HFFc6 (cell line): ENCODE measurements at places on chromosomes 3 and 15. TPM values are rescaled to one million over a fixed set of nuclear protein-coding genes. Genes with fewer than 3 reads are reported as not detected.

Gene PLSCR4
- 7.9 to 9.2 TPM (median 8.8 TPM) in 3 replicates for total RNA-seq

Gene EBLN2
- total RNA-seq: 1.3 to 1.8 TPM (median 1.5 TPM) in 3 replicates

Gene EPHA6
- total RNA-seq: not detected in 3 replicates

Gene ANKUB1
- total RNA-seq: not detected in 3 replicates

Gene MON1A
- 14.0 to 20.5 TPM (median 15.5 TPM) in 3 replicates for total RNA-seq

Gene GOLGA8G
- not detected in 3 replicates for total RNA-seq

Gene ZDHHC23
- total RNA-seq: 5.2 to 7.0 TPM (median 6.5 TPM) in 3 replicates

Gene LRRC3B
- not detected in 3 replicates for total RNA-seq

Gene DZIP3
- total RNA-seq: 6.8 to 12.0 TPM (median 9.0 TPM) in 3 replicates

Gene AADACL2
- not detected in 3 replicates for total RNA-seq

Gene TTC14
- 23.1 to 26.6 TPM (median 25.7 TPM) in 3 replicates for total RNA-seq

Gene SCN5A
- total RNA-seq: 0.02 TPM in 1 of 3 replicates, not detected in the others

Gene DMXL2
- 9.5 to 12.2 TPM (median 10.5 TPM) in 3 replicates for total RNA-seq

Gene GOLGA8Q
- not detected in 3 replicates for total RNA-seq

Gene TLR9
- not detected in 3 replicates for total RNA-seq

Gene CPNE9
- not detected in 3 replicates for total RNA-seq

Gene KBTBD13
- not detected in 3 replicates for total RNA-seq

Gene RLBP1
- not detected in 2 replicates for total RNA-seq

Gene TMEM108
- total RNA-seq: not detected in 2 replicates

Gene ERICH6
- total RNA-seq: 0.55 TPM in 1 of 3 replicates, not detected in the others

Gene PHLDB2
- total RNA-seq: 37.8 to 54.3 TPM (median 52.5 TPM) in 3 replicates

Gene ECE2
- total RNA-seq: not detected in 3 replicates

Gene GMNC
- total RNA-seq: 0.04 to 0.11 TPM in 2 of 3 replicates, not detected in the other

Gene SCN10A
- total RNA-seq: not detected in 2 replicates

Gene IL16
- total RNA-seq: not detected in 3 replicates

Gene SLC28A1
- total RNA-seq: not detected in 3 replicates

Gene RBPMS2
- total RNA-seq: 0.11 to 0.14 TPM in 2 of 3 replicates, not detected in the other

Gene ISLR2
- total RNA-seq: not detected in 3 replicates

Gene SH3GL3
- total RNA-seq: not detected in 3 replicates

Gene CAMP
- not detected in 3 replicates for total RNA-seq

Gene EPHA3
- 0.09 TPM in 1 of 3 replicates, not detected in the others for total RNA-seq

Gene MGLL
- total RNA-seq: 123 to 155 TPM (median 128 TPM) in 3 replicates

Gene SPATA12
- total RNA-seq: not detected in 3 replicates

Gene PYGO1
- total RNA-seq: 6.7 and 8.2 TPM in 2 replicates

Gene ZCWPW2
- 0.64 to 0.94 TPM (median 0.81 TPM) in 3 replicates for total RNA-seq

Gene CIP2A
- total RNA-seq: 11.6 to 28.0 TPM (median 25.5 TPM) in 3 replicates

Gene ITGA11
- total RNA-seq: 1.2 to 2.4 TPM (median 1.6 TPM) in 3 replicates

Gene GOLGA8O
- not detected in 3 replicates for total RNA-seq

Gene PGBD4
- total RNA-seq: 1.8 to 2.4 TPM (median 2.4 TPM) in 3 replicates
